ENCODE measurements at places on chromosomes 13 and 19.

DNA sequence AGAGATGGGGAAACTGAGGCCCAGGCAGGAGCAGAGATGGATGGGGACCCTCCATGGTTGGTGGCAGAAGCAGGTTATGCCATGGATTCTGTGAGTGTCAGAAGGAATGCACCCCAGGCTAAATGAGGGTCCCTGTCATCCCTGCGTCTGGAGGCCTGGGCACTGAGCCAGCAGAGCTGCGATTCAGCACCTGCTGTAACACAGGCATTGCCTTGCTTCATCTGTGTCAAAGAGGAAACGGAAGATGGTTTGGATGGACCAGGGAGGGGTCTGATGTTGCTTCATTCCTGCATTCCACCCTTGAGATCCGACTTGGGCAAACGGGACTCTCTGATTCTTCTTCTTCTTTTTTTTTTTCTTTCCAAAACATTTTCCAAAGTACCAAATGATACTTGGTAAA is 1.2 kb downstream of the C5AR1 start:
- peak; percentile 5 for DNase-seq

- DNase-seq = no peak
Observed at GRCh38 chr13:91134803-91135184, 212.7 kb upstream of the MIR17HG start.

DNA sequence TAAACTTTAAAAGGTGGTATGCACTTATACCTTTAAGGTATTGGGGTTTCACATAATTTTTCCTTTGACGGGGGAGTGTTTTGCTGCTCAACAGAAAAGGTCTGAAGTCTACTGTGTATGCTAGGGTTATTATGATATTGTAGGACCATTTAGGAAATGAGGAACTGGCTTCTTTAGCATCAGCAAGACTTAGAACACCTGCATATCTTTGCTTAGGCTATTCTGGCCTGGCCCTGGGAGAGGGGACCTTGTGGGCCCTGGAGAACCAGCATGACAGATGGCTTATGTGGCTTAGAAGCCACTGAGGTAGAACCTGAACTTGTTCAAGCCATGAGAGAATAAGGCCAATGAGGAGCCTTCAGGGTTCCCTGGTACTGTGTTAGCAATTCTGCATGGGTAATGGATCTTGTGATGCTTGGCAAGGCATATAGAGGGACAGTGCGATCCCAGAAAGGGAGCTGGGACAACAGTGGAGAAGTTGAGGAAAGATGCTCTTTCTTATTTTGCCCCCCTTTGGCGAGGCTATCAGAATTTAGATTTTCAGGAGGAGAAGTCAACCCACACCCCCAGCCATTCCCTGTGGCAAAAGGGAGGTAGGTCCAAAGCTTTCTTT is 4.3 kb downstream of the RGCC start:
- DNase-seq = no peak

GRCh38 chr19:3606690-3607289 is at the start of gene TBXA2R:
TSS of gene TBXA2R (minus strand) at chr19:3606875. CDS start at chr19:3600634, 6,241 bp downstream.
- no peak for DNase-seq

- DNase-seq = no peak
Observed at GRCh38 chr13:41746259-41746658, 214.7 kb downstream of the VWA8 start.

- no peak for DNase-seq
Observed at GRCh38 chr19:31572102-31572975, 223.1 kb upstream of the TSHZ3 start.

GRCh38 chr13:79869326-79869725 is 388.4 kb downstream of the NDFIP2 start:
- DNase-seq = peak; percentile 47

DNA sequence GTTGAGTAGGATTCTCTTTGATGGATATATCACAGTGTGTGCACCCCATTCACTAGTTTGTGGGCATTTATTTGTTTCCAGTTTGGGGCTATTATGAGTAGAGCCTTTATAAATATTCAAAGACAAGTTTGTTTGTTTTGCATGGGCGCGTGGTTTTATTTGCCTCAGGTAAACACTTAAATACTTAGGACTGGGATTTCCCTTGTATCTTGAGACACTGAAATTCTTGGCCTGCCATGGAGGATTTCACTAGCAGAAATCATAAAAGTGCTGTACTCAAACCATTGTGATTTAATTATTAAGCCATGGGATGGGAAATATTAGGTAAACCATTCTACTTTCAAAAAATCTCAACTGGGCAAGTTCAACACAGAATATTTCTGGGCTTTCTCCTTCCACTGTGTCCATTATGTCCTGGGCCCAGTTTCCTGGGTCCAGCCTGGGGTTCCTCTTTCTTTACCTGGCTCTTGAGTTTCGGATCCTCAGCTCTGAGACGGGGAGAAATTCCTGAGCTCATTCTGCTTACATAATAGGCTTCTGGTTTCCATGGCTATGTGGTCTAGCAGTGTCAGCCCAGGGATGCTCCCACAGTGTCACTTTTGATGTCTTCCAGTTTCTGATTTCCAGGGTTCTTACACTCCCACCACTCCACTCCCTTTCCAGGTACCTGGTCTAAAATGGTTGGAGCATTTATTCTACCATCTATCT is 14.4 kb downstream of the MYO16 start:
- DNase-seq = no peak

DNA sequence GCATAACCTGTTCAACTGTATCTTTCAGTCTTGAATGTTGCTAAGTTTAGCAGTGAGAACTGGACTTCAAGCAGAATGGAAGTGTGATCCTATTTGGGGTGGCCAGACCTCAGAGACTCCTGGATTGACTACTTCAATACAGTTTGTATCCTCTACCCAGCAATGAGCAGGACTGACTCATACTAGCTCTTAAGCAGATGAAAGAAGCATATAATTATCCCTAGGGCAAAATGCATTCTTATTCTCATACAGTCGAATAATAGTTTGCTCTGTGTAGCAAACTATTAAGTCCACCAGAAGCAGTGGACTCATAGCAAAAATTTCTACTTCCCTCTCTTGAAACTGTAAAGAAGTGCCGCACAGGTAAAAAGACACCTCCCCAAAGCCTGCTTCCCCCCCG is 46.4 kb upstream of the FAM216B start:
- no peak for DNase-seq
